GM04503 (cell line): ENCODE measurements at places on chromosomes 5 and 9.

DNA sequence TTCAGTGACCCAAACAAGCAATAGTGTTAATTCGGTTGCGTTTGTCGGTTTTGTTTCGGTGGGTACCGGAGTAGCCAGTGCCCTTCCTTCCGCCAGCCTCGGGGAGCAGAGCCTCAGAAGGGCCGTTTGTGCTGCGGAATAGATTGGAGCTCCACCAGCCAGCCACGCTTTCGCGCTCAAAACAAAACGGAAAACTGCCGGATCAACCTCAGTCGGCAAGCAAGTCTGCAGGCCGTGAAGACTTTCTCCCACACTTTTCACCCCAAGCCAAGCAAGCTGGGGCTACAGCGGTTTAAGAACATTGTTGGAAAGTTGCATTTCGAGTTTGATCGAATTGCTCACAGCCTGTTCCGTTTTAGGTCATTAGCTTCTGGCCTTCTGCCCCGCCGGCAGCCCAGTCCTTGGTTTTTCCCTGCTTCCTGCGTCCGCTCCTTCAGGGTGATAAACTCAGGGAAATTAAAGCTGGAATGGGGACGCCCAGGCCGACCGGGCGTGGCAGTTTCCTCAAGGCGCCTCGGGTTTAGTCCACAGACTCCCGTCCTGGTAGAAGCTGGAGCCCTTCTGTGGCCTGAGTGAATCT, 803 bp upstream of the CCNO start:
- no peak for DNase-seq

DNA sequence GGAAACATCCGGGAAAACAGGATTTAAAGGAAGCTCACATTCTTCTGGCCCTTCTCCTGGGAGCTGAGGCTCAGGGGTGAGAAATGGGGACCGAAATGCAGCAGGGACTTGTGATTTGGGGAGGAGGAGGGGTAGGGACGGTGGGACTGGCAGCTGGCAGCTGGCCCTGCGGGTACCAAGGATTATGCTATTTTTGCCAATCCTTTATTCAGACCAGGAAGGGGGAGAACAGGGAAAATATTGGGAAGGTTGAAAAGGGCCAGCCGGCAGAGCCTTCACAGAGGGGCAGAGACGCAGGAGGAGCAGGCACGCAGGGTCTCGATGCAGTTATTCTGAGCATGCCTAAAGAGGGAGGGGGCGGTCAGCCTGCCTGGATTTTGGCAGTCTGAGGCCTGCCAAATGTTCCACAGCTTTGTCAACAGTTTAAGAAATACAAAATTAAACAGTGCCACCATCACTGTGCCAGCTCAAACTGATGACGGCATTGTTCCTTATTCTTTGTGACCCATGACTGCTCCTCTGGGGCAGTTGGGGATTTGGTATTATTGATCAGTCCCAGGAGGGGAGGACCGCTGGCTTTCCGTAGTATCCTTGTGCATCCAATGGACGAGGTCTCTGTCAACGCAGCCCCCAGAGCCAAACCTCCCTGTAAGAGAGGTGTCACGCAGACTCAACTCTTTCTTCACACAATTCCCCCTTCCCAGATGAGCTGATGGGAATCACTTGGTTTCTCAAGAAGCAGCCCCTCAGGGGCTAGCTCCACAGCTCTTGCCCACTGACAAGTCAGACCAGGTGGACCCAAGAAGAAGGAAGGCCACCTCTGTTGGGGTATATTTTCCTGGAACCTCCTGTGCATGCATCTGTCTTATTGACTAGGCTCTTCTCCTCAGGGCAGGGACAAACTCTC, 553.3 kb downstream of the BNC2 start:
- no peak for DNase-seq

GRCh38 chr5:146311278-146311677, 27.4 kb upstream of the POU4F3 start:
- DNase-seq: no peak

- no peak for DNase-seq
Observed at GRCh38 chr9:90787771-90788460, 13.7 kb upstream of the SYK start.

DNA sequence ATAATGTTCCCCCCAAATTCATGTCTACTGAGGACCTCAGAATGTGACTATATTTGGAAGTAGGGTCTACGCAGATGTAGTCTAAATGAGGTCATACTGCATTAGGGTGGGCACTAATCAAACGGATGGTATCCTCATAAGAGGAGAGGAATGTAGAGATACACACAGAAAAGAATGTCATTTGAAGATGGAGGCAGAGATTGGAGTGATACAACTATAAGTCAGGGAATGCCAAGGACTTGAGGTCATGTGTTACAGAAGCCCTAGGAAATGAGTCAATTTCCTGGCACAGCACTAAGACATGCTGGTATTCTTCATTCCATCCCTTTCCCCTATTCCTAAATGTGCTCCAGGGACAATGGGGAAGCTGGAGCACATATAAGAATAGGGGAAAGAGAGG, 758 bp upstream of the PDCD1LG2 start:
- peak; percentile 85 for DNase-seq

GRCh38 chr5:9494301-9494700, 51.6 kb downstream of the SEMA5A start:
- no peak for DNase-seq
